Hepatocyte (in vitro differentiated cells): ENCODE measurements at places on chromosomes 6 and 20. TPM values are rescaled to one million over a fixed set of nuclear protein-coding genes. Genes with fewer than 3 reads are reported as not detected.
A peak's percentile ranks its signal among the peaks of the same experiment; 100 is the strongest.

DNA sequence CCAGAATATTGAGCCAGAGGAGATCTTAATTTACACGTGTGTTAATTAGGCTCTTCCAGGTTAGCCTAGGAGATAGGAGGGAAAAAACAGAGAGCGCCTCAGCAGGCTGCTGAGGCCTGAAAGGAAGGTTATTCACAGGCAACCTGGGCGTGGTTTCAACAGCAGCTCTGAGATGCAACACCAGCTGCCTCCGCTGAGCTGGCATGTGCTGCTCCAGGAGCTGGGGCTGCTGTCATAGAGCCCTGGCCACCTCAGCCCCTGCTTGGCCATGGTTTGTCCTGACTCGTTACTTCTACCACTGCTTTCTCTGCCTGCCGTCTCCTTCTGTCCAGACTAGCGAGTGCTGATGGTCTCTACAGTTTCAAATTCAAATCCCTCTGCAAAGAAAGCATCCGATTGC lies 32.4 kb upstream of the RPP40 start:
- no peaks in the 10 kb centered on the region for H3K4me1 ChIP-seq
- H3K27me3 ChIP-seq = no peaks in the 10 kb centered on the region
- no peaks in the 10 kb centered on the region for H3K36me3 ChIP-seq

DNA sequence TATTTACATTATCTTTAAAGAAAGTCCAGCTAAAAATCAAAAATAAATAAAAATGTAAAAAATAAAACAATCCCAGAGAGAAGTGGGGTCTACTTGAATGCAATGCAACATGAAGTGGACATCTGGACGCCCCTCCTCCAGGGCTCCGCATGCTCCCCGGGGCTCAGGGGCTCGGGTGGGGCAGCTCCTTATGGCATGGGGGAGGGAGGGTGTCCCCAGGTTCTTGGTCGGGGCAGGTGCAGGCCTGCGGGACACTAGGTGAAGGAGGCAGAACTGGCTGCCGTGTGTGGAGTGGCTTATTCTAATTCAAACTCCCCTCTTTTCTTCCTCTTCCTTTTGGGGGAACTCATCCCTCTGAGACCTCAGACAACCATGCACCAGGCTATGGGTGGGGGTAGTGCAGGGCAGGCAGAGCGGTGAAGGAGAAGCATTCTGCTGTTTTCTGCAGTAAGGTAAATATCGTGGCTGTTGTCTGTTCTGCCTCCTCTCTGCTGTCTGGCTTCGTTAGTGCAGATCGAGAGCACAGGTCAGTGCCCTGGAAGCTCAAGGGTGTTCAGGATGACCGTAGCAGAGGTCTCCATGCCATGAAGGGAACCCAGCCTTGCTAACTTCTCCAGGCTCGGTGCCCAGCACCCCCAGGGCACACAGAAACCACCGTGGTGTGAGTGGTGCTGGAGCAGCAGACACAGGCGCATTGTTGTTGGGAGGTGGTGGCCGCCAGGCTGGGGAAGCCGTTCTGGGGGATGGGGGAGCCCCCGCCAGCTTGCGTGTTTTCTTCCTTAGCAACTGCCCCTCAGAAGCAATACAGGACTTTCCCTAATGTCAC lies 82.6 kb downstream of the TTLL2 start:
- no peaks in the 10 kb centered on the region for H3K27me3 ChIP-seq
- no peak overlapping the region for H3K27ac ChIP-seq
- no peak overlapping the region for H3K4me3 ChIP-seq
- DNase-seq = no peak

DNA sequence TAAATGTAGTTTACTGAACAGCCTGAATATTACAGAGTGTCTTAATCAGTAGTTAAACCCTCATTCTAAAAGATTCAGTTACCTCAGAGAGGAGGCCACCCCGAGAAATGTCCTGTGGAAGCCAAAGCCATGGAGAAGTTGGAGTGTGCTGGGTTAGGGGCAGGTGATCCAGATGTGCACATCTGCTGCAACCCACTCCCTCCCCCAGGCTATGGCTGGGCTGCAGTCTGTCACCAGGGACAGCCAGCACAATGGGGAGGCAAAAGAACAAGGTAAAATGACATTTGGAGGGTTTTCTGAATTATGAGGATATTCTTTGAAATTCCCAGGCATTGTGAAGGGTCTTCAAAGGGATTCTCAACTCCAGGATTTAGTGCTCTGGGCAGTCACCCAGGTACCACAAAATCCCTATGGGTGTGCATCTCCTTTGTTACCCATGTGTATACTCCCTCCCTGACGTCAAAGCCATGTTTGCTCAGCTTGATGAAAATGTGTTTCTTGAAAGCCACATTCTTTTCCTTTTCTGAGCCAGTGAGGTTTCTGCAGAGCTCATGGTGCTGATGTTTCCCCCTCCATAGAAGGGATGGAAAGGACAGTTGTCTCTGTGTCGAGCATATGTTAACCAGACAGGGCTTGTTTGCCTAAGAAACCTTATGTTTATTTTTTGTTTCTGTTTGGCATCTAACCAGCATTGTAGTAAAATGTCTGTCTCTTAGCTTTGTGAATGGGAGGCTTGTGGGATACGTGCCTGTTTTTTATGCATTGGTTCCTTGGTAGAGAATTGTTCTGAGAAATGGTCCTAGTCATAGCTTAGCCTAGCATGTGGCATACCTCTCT lies 212.3 kb upstream of the TBX18 start:
- no peak overlapping the region for H3K4me3 ChIP-seq
- no peak for DNase-seq
- no peaks in the 10 kb centered on the region for H3K27me3 ChIP-seq
- no peaks in the 10 kb centered on the region for H3K4me1 ChIP-seq
- H3K27ac ChIP-seq = no peak overlapping the region

DNA sequence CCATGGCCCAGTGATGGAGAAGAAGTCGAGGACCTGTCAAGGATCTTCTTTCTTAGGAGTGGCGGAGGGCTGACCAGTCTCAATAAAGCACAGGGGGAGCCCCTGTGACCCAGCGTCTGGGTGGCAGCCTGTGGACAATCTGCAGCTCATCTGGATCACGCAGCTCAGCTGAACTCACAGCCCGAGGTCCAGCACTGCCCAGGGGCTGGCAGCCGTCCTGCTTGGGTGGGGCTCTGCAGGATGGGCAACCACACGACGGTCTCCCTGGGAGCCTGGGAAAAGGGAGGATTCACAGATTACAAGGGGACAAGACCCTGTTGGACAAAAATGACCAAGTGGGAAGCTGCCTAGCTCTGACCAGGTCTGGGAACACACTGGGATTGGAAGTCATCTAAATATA lies 110.8 kb downstream of the MYLK4 start:
- no peak overlapping the region for H3K4me3 ChIP-seq
- H3K36me3 ChIP-seq = no peaks in the 10 kb centered on the region
- H3K27me3 ChIP-seq = no peaks in the 10 kb centered on the region
- no peak for DNase-seq
- no peaks in the 10 kb centered on the region for H3K4me1 ChIP-seq

Gene TDRD6
- 0.08 and 0.20 TPM in 2 replicates for total RNA-seq

Gene GSTA2
- 402 and 441 TPM in 2 replicates for total RNA-seq

DNA sequence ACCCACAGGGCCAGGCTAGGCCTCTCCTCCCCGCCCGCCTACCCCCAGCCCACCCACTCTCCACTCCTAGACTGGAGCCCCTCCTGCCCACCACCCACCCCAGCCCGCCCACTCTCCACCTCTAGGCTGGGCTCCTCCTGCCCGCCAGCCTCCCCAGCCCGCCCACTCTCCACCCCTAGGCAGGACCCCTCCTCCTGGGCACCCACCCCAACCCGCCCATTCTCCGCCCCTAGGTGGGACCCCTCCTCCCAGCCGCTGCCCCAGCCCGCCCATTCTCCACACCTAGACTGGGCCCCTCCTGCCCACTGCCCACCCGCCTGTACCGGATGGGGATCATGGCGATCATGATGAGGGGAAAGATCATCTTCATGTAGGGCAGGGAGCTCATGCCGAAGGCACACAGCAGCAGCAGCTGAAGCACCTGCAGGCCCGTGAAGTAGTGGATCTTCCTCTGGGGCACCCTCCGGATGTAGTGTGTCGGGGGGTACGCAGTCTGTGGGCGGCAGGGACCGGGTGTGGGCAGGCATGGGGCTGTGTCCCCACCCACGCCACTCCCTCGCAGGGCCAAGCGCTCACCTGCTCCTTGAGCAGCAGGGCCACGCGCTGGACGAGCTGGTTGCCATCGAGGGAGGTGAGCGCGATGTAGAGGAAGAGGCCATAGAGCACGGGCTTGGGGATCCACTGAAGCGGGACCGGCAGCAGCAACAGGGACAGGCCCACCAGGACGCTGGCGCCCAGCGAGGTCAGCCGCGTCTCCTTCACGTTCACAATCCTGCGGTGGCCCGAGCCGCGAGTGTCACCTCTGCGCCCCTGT lies 10.8 kb downstream of the SLC4A11 start:
- no peaks in the 10 kb centered on the region for H3K4me1 ChIP-seq
- DNase-seq = no peak
- no peak overlapping the region for H3K4me3 ChIP-seq
- H3K27me3 ChIP-seq = no peaks in the 10 kb centered on the region
- H3K36me3 ChIP-seq = no peaks in the 10 kb centered on the region

GRCh38 chr6:162260027-162260426 lies 467.5 kb downstream of the PRKN start:
- H3K4me1 ChIP-seq = no peaks in the 10 kb centered on the region
- no peak overlapping the region for H3K4me3 ChIP-seq
- no peak for DNase-seq
- H3K27me3 ChIP-seq = no peaks in the 10 kb centered on the region
- no peaks in the 10 kb centered on the region for H3K36me3 ChIP-seq

Gene HLA-DQA1
- total RNA-seq = not detected in 2 replicates

Gene RIPPLY2
- not detected in 2 replicates for total RNA-seq

- H3K36me3 ChIP-seq = no peaks in the 10 kb centered on the region
- DNase-seq = peak; percentile 61
- H3K4me3 ChIP-seq = no peak overlapping the region
- peaks cover 7% of the 10 kb centered on the region for H3K4me1 ChIP-seq
These were observed 121.2 kb upstream of the LAMP5 start for GRCh38 chr20:9392892-9393857.

Gene SS18L1
- total RNA-seq = 13.0 and 14.4 TPM in 2 replicates
